ENCODE measurements at places on chromosomes 13 and 19.

DNA sequence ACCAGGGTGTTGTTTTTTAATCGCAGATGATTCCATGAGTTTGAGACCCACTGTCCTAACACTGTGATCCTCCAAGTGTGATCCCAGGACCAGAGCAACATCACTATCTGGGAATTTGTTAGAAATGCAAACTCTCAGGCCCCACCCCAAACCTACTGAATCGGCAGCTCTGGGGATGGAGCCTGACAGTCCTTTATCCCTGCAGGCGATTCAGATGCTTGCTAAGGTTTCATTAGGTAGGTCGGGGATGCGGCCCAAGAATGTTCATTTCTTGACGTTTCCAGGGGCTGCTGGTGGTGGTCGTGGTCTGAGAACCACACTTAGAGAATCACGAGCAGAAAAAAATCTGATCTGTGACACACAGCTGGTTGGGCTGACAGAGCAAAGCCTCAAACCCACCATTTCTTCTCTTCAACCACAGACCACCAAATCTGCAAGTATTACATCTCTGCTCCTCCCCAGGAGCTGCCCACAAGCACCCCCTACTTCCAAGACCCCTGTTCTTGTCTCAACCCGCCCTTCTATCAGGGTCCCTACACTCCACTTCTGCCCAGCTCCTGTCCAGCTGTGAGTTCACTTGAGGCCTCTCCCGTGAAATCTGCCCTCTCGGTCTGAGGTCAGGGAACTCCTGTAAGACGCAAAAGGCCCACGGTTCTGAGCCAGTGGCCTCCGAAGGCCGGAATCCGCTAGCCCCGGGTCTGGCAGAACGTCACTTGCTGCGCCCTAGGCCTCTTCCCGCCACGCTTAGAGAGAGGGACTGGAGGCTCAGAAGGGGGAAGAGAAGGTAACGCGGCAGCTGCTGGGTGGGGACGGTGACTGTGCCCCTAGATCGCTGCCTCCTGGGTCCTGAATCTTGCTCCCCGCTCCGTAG lies 1.1 kb upstream of the FARP1 start:
- no peak for DNase-seq

GRCh38 chr13:85798556-85798955 lies 663 bp downstream of the SLITRK6 start:
- no peak for DNase-seq

DNA sequence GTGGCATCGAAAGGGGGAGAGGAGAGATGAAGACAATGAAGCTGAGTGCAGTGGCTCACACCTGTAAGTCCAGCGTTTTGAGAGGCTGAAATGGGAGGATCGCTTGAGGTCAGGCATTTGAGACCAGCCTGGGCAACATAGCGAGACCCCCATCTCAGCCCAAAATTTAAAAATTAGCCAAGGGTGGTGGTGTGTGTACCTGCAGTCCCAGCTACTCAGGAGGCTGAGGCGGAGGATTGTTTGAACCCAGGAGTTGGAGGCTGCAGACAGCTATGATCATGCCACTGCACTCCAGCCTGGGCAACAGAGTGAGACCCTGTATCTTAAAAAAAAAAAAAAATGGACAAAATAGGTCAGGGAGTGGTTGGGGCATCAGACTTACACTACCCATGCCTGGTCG lies 7.6 kb downstream of the RDH8 start:
- no peak for DNase-seq

DNA sequence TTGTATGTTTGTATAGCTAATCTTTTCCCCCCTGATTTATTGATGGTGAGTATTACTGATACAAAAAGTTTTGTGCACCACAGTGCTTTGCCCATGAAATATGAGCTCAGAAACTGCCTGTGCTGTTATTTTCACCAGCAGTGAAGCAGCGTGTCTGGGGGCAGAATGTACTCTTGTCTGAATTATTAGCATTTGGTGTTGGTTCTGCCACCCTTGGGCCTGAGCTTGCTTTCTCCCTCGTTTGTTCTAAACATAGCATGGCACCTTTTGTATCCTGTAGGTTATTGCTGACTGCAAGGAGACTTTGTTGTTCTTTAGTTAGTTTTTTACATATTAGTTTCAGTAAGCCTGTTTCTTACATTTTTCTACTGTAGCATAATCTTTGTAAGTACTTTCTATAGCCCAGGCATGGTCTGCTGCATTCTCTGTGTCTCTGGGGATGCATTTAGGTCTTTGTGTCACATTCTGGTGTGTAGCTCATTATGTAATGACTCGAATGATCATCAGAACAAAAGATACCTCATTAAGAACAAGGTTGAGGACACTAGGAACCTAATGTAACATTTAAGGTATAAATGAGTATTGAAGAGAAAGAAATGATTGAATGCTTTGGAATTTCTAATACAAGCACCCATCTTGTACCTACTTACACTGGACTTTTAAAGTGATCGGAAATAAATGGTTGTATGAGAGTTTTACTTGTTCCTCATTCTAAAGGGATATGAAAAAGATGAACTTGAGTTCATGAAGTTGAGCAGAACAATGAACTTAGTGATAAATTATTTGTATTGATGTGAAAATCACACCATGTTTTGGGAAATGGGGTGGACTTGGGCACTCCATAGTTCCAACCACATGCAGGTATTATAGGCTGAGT lies 50.3 kb upstream of the GPI start:
- no peak for DNase-seq

DNA sequence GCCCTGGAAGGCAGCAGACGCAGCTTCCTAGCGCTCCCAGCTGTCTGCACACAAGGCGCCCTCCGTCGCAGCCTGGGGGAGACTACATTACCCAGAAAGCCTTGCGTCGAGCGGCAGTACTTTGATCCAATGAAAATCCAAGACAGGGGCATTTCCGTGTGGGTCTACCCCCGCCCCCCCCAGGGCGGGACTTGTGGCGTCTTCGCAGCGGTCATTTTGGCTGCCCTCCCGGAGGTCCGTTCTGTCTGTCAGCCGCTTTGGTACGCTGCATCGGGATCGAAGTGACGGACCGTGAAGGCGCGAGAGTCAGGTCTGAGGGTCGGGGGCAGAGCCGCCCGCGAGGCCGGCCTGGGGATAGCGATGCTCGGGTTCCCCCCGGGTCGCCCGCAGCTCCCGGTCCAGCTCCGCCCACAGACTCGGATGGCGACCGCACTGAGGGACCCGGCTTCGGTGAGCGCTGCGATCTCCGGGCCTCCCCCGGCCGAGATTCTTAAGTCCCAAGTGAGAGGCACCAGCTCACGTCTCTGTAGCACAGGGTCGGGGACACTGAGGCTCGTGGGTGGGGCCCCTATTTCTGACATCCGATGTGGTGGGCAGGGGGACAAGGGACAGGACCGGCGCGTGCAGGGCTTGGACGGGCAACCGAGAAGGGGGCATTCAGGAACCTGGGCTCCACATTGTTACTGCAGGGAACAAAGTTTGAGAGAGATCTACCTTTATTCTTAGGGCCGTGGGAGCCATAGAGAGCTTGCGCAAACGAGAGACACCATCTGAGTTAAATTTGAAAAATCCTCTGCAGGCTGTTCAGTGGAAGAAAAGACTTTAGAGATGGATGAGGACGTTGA lies at the start of gene ZNF211:
Gene ZNF211 (plus strand): TSS at position 182 of the 845 bp plus-strand sequence. CDS start 179 bp downstream, at position 361.
- DNase-seq = peak; percentile 57

DNA sequence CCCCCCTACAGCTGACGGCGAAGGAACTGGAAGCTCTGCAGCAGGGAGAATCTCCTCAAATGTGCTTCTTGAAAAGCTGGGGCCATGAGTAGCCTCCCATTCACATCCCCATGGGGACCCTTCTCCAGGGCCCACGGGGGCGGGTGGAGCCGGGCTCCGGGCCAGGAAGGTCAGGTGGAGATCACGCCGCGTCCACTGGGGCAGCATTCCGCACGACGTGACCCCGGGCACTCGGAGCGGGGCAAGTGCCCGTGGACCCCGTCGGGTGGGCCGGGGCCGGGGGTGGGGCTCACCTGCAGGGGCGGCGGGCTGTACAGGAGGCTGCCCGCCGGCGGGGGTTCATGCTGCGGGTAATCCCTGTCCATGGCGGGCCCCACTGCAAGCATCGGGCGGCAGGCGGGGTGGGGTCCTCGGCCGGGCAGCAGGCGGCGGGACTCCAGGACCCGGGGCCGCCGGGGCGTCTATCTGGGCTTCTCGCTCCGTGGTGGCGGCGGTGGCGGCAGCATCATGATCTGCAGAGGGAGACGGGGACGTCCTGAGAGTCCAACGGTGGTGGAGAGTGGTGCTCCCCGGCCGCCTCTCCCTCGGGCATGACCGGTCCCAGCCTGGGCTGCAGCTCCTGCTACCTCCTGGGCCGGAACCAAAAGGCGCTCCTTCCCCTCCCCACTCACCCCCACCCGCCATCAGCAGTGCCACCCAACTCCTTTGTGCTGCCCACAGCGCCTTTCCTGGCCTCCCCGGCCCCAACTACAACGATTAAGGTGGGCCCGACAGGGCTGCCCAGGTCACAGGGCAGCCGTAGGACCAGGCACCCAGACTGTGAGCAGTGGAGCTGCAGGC lies 20.0 kb downstream of the SBNO2 start:
- DNase-seq = no peak

GRCh38 chr13:110124201-110124940 lies 182.6 kb downstream of the COL4A1 start:
- no peak for DNase-seq

Measured in stimulated activated CD8-positive, alpha-beta memory T cell treated with anti-CD3 and anti-CD28 coated beads, Interleukin-7, amount 100 ng/mL, for 24 hours (primary cell).